HEK293T (cell line): ENCODE measurements at places on chromosomes 7 and 10.

GRCh38 chr7:165661-166337, 26.6 kb upstream of the FAM20C start:
- DNase-seq, result no peak

GRCh38 chr10:3468919-3469638, 296.5 kb upstream of the PITRM1 start:
- DNase-seq, result peak; percentile 22

GRCh38 chr10:13823096-13823708, 236.4 kb downstream of the PRPF18 start:
- no peak for DNase-seq

DNA sequence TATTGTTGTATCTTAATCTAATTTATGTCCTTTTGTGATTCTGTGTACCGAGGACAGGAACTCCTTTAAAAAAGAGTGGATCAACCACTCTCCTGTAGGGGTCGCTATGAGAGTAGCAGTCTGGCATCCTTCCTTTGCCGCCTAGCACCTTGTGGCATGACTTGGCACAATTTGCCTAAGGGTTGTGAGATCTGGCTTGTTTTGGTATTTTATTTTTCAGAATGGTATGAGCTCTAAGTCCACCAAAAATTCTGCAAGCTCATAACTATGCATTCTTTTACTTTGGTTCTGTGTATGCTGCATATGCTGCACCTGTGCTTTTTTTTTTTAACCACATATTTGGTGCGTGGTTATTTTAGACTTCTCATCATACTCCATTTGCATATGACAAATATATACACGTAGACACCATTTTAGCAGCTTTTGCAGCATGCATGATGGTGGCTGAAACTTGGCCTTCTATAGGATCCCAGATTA, 112.8 kb downstream of the CDK14 start:
- peak; percentile 43 for DNase-seq

DNA sequence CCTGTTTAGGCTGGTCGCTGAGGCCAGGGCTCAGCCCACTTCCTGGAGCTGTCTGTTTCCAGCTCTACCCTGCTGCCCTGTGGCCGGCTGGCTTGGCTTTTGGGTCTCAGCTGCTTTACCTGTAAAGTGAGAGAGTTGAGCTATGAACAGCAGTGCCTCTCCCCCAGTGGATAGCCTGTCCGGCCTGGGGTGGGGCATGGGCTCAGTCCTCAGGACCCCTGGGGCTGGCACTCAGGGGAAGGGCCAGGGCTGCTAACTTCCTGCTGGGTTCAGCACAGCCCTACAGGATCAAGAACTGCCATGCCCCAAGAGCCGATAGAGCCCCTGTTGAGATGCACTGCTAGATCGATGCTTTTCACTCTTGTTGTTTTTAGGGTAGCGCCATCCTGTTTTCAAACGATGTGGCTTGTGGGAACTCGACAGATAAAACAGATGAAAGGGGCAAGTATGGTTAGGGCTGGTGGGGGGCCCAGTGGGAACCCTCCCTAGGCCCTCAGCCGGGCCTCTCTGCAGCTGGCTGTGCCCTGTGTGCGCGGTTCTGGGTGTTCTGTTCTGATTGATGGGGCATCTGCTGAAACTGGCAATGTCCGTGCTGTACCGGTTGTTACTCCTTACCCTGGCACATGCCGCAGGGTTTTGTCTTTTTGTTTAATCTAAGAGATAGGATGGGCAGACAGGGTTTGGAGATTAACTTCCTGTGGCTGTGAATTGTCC, 10.0 kb upstream of the SFRP5 start:
- no peak for DNase-seq

GRCh38 chr7:88318196-88318595, 11.5 kb upstream of the STEAP4 start:
- DNase-seq, result no peak

GRCh38 chr10:34260904-34261303, 554.2 kb downstream of the PARD3 start:
- no peak for DNase-seq
